ENCODE measurements at places on chromosomes 5 and 9.

GRCh38 chr9:122204055-122204454 lies 24.7 kb downstream of the LHX6 start:
- DNase-seq: no peak

DNA sequence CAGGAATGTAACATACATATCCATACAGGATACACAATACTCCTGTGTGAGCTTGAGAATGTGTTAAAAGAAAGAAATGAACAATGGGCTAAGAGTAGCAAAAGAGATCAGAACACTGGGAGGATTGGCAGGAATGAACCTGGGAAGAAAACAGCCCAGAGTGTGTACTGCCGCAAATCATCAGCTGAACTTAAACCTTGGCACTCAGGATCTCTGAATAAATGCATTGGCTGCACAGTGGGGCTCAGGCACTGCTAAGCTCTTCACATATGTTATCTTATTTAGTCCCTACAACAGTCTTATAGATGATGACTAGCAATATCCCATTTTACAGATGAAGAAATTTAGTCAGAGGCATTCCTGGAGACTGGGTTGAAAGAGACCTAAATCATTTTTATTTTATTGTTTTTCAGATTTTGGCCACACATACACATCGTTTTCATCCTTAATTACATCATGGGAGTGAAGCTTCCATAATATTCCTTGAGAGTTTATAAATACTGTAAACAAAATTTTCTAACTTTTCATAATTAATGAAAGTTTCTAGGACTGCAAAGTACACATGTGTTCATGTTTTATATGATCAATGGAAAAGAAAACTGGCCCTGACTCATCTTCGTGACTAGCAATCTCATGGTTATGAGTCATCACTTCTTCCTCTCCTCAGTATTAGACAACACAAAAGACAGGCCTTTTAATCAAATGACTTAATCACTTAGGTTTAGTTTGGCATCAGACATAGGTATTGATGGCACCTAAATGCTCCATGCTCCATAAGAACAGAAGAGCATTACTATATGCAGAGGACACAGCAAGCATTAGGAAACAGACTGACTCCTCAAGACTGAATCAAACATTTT lies 59.2 kb downstream of the CDH18 start:
- peak; percentile 72 for DNase-seq

- no peak for DNase-seq
Measured at GRCh38 chr9:112809351-112809848, 58.8 kb downstream of the SNX30 start.

DNA sequence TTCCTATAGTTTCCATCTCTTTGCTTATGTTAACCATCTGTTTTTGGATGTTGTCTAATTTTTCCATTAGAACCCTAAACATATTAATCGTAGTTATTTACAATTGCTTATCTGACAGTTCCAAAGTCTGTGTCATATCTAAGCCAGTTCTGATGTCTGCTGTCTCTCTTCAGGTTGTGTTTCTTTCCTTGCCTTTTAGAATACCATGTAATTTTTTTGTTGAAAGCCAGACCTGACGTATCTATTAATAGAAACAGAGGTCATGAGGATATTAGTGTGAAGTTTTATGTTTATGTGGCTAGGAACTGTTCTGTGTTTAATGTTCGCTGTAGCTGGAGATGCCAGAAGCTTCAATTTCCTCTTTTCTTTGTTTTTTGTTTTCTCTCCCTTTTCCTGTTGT lies 52.2 kb downstream of the ZNF618 start:
- DNase-seq: no peak

GRCh38 chr9:121675969-121676822 lies 24.8 kb downstream of the DAB2IP start:
- DNase-seq: no peak

DNA sequence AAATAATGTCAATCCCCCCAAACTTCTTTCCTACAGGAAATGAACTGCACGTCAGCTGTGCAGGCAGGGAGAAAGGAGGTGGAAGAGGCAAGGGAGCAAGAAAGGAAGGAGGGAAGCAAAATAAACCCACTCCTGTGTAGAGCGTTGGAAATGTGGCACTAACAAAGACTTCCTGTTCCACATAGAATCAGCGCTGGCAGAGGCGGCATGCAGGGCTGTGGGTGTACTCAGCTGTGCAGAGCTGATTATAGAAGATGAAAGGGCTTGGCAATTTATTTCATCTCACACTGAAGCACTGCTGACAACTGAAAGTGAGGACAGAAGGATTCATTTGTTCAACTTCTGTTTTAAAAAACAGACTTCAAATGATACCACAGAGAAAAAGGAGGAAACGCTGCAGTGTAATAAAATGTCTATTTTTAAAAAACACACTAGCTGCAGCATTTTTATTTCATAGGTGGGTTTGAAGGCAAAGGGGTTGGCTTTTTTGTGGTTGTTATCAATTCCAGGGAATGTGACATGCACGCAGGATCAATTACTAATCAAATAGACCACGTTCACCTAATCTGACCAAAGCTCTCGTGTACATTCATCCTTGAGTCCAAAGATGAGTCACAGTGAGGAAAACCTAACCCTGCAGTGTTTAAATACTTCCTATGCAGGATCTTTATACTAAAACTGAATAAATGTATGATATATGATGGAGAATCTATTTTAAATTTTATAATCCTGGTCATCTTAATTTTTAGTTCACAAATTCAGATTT lies 583.5 kb downstream of the ZNF608 start:
- no peak for DNase-seq

GRCh38 chr9:127606043-127606442 lies 6.0 kb upstream of the STXBP1 start:
- DNase-seq: no peak

DNA sequence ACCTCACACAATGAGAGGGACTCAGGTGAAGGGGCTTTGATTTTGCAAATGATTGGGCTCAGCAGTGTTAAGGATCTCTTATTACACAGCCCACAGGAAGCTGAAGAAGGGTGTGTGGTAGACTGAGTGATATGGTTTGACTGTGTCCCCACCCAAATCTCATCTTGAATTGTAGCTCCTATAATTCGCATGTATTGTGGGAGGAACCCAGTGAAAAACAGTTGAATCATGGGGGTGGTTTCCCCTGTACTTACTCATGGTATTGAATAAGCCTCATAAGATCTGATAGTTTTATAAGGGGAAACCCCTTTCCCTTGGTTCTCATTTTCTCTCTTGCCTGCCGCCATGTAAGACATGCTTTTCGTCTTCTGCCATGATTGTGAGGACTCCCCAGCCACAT lies 132.5 kb upstream of the FBXL7 start:
- DNase-seq: no peak

GRCh38 chr5:61286446-61287132 lies 45.5 kb upstream of the ZSWIM6 start:
- DNase-seq: no peak

- peak; percentile 93 for DNase-seq
Measured at GRCh38 chr9:95857124-95857523, 18.4 kb upstream of the ERCC6L2 start.

- peak; percentile 30 for DNase-seq
Measured at GRCh38 chr5:35003018-35003957, 44.5 kb downstream of the AGXT2 start.

DNA sequence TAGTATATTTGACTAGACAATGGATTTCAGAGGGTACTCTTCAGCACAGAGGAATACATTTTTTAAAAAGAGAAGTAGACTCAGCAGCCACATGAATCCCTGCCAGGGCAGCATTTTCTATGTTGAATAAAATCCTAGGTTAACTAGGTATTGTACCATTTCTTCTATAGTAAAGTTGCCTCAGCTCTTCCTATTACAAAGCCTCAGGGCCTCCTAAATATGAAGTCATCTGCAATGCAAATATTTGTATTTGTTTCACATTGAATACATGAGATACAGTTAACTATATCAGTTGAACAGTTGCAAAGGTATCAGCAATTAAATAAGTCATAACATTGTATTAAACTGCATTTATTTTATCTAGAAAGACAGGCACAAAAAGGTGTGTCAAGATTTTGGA lies 59.5 kb downstream of the NUDT12 start:
- no peak for DNase-seq

- DNase-seq: no peak
Measured at GRCh38 chr5:146440870-146441495, 6.2 kb upstream of the TCERG1 start.

DNA sequence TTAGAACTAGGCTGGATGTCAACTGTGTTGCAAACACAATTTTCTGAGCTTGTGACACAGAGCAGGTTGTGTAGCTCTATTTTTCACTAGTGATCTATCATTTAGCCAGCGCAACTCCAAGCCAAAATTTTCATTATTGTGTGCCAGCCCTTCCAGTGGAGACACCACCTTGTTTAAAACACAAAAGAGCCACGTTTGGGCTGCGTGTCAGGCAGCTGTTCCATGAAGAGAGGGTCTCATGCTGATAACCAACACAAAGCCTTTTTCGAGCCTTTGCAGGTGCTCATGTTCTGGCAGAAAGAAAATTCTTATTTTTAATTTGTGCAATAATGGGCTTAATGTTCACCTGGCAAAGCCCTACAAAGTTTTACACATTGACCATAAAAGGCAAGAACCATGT lies 237.6 kb upstream of the RGMB start:
- DNase-seq: no peak

DNA sequence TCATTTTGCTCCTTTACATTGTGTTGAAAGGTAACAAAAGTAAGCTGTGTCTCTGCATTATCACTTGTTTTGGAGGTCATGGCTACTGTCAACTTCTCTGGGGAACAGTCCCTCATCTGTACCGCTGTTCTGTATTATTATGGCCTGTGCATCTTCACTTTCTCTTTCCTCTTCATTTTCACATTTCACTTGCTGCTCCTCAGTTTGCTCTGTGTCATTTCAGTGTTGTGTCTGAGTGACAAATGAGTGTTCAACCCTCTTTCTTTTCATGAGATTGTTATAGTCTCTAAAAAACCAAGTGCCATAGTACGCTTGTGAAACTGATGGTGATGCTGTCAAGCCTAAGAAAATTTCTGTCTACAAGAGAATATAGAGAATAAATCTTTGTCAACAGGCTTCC lies 122.0 kb upstream of the FER start:
- no peak for DNase-seq

GRCh38 chr9:18477719-18478118 lies 3.8 kb downstream of the ADAMTSL1 start:
- no peak for DNase-seq

GRCh38 chr5:115977988-115978387 lies 15.7 kb downstream of the LVRN start:
- peak; percentile 34 for DNase-seq

DNA sequence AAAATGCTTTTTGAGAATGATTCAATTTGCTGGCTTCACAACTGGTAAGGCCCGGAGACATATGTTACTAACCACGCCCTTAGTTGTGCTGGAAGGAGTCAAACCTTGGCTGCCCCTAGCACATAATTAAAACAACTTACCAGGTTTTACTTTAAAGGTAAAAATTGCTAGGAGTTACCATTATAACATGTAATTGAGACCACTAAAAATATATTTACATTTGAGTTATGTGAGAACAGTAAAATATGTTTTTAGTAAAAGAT lies 435.6 kb upstream of the CDH9 start:
- no peak for DNase-seq

GRCh38 chr9:34343605-34344004 lies 14.2 kb downstream of the NUDT2 start:
- DNase-seq: no peak

DNA sequence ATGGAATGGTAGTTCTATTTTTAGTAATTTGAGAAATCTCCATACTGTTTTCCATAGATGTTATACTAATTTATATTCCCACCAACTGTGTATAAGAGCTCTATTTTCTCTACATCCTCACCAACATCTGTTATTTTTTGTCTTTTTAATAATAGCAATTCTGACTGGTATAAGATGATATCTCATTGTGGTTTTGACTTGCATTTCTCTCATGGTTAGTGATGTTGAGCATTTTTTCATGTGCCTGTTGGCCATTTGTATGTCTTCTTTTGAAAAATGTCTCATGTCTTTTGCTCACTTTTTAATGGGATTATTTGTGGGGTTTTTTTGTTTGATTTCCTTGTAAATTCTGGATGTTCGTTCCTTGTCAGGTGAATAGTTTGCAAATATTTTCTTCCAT lies 154.4 kb downstream of the ZSWIM6 start:
- no peak for DNase-seq

DNA sequence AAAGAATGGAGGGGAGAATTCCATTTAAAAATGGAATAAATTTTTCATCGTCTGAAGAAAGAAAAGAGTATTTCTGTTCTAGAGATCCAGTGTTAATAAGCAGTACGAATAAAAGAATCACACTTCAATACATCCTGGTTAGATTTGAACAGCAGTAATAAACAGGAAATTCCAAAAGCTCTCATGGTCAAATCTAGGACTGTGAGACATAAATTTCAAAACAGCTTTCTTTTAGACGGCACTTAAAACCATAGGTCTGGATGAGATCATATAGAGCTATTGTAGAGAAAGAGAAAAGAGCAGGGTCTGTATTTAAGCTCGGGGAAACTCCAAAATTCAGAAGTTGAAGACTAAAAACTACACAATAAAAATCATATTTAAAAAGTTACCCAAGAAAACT lies 1006.9 kb upstream of the CTNND2 start:
- no peak for DNase-seq

- DNase-seq: peak; percentile 57
Measured at GRCh38 chr5:145847499-145848497, 12.7 kb upstream of the PRELID2 start.

DNA sequence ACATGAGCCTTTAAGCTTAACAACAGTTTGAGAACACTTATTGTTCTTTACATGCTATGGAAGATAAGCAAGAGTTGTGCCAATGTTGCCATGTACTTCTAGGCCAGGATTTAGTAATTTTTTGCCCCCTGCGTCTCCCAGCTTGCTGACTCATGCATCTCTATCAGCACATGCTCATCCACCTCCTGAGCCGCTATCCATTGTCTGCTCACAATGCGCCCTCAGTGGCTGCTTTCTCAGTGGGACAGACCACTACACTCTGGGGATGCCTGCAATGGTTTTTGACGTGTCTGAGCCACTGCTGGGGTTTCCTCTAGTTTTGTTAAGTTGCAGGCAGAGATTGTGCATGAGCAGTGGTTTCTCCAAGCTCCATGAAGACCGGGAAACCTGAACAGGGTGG lies 50.9 kb upstream of the PHF2 start:
- no peak for DNase-seq

- DNase-seq: no peak
Measured at GRCh38 chr9:87729246-87729645, 3.3 kb downstream of the CTSL start.

- DNase-seq: no peak
Measured at GRCh38 chr9:1599961-1600360, 415.2 kb upstream of the SMARCA2 start.

GRCh38 chr5:82603033-82603987 lies 325.2 kb upstream of the RPS23 start:
- DNase-seq: no peak

GRCh38 chr9:94631599-94631998 lies 7.7 kb downstream of the FBP1 start:
- DNase-seq: no peak

DNA sequence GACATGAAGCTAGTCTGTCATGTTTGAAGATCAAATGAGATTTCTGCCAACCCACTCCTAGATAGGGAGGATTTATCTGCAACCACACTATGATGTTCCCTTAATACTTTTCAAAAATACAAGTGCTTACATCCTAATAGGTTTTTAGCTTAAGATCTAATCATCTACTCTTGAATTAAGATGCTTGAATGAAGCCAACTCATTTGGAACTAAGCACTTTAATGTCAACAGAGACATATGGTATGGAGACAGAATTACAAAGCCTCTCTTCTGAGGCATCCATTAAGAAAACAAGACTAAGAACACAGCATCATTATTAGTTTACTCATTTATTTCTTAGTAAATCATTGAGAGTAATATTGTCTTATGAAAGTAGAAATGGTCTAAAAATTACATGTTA lies 139.3 kb upstream of the NFIB start:
- DNase-seq: no peak

Data from HS-27A (cell line).